ENCODE measurements at places on chromosomes 3 and 15.

DNA sequence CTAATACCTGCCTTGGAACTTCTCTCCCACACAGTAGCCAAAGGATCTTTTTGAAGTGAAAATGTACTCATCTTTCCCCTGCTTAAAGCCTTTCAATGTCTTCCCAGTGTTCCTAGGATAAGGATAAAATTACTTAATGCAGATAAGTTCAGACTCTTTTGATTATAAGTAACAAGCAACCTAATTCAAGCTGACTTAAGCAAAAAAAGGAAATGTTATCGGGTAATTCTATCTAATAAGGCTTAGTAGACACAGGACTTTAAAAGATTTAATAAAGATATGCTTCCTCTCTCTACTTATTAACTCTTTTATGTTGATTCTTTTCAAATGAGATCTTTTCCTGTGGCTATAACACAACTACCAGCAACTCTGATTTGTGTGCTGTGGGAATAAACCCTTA lies 284.2 kb downstream of the OXSM start:
- DNase-seq = no peak

GRCh38 chr3:5058471-5058951 lies 63.6 kb upstream of the ARL8B start:
- DNase-seq = no peak

DNA sequence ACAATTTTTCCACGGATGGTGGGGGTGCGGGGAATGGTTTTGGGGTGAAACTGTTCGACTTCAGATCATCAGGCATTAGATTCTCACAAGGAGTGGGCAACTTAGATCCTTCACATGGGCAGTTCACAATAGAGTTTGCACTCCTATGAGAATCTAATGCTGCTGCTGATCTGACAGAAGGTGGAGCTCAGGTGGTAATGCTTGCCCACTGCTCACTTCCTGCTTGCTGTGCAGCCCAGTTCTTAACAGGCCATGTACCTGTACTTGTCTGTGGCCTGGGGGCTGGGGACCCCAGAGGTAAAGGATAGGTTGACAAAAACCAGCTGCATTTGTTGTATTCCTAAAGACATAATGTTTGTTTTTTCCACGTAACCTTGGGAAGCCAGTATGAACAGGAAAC lies 16.0 kb downstream of the DZIP3 start:
- DNase-seq = no peak

- DNase-seq = no peak
Measured at GRCh38 chr15:23595368-23595767, 29.9 kb downstream of the MKRN3 start.

- DNase-seq = no peak
Measured at GRCh38 chr15:56459096-56459495, 5.8 kb downstream of the MNS1 start.

All from activated T-cell treated with anti-CD3 and anti-CD28 coated beads for 4 hours (primary cell).